NCI-H1436 (cell line): ENCODE measurements at places on chromosomes 7 and 10.

- DNase-seq = no peak
Observed at GRCh38 chr7:55375237-55375636, 10.1 kb downstream of the LANCL2 start.

GRCh38 chr7:47525066-47525623 lies 56.8 kb downstream of the TNS3 start:
- no peak for DNase-seq

- no peak for DNase-seq
Observed at GRCh38 chr7:51457079-51457478, 140.5 kb upstream of the COBL start.

DNA sequence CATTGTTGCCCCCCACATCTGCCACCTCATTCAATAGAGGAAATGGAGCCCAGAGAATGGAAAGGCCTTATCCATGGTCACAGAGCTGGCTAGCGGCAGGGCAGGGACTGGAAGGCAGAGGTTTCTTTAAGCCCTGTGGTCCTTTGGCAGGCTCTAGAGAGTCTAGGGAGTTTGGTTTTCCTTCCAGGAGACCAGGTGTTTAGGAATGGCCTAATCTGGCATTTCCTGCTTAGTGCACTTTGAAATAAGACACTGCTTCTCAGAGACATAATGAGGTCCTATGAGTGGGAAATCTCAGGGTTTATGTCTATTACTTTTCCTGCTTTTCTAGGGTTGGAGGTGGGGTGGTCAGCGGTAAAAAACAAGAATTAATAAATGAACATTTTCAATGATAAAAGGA lies 6.1 kb downstream of the MARVELD1 start:
- no peak for DNase-seq

GRCh38 chr10:16545116-16545736 lies 23.5 kb upstream of the C1QL3 start:
- DNase-seq = no peak

DNA sequence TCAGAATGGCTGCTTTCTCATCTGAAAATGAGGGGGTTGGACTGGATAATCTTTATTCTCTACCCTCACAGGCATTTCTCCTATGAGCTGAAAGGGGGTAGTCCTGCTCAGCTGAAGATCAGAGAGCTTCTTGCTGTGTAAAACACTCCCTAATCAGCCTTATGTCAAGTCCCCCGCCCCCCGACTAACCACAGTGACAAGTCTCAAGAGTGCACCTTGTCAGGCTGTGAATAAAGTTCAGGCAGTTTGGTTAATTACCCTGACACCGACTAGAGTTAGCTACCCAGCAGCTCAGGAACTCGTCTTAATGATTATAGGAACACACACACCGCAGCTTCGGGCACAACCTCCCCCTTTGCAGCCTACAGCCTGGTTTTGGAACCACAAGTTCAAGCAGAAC lies 513.7 kb downstream of the RPS24 start:
- DNase-seq = no peak

DNA sequence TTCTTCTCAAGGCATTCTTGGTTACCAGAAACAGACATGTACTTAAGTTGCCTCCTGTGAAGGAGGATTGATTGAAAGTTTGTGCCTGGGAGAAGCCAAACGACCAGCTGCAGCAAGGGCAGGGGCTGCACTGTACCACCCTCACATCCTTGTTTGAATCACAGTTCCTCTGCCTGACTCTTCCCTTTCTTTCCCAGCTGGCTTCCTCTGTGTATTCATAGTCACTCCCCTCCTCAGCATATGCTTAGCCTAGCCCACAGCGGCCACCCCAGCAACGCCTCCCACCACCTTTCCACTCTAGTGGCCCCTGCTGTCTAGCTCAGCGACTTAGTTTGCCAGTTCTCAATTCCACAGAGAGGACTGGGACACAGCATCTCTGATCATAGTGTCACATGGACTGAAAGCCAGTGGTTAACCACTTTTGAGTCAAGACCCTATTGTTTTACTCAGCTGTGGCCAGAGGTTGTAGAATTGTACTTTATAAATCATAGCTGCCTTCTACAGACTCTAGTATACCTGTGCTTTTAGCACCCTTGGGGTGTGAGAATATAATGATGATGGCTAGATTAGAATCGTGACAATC lies 643.0 kb downstream of the SUGCT start:
- DNase-seq = no peak

DNA sequence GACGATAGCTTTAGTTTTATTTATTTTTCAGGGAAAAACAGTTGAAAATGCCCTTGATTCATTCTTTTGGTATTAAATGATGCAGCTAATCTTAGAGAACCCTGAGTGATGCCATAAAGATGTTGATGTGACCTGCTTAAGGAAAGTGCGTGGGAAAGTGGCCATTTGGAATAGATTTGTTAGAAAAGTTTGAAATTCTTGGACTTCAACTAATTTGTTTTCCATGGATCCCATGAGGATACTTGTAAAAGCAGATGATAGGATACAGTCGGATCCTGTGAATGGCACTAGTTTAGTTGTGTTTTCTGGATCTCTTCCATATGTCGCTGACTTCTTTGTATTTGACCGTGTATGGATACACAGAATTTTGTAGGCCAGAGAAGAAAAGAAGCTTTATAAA lies 69.0 kb downstream of the SEPTIN7 start:
- no peak for DNase-seq

- DNase-seq = peak; percentile 55
Observed at GRCh38 chr7:134514663-134515062, 12.7 kb upstream of the AKR1B10 start.

DNA sequence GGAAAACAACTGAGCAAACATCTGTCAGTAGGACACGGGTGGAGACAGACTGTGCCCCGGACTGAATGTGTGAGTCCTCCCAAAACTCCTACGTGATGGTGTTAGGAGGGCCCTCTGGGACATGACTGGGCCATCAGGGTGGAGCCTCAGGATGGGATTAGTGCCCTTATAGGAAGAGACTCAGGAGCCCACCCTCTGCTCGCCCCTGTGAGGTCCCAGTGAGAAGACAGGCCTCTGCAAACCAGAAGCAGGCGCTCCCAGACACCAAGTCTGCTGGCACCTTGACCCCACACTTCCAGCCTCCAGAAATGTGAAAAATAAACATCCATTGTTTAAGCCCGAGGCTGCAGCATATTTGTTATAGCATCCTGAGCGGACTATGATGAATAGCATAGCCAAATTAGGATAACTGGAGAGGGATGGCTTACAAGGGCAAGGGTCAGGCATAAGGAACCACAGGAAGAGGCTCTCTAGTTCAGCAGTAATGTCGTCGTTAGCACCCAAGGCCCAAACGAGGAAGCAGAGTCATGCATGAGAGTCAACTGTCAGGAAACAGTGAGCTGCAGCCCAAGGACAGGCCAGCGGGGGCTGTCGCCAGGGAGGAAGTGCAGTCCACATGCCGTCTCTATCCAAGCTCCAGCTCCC lies 50.6 kb downstream of the PTPRN2 start:
- DNase-seq = no peak

GRCh38 chr10:43158636-43159035 lies 20.4 kb downstream of the CSGALNACT2 start:
- DNase-seq = no peak

DNA sequence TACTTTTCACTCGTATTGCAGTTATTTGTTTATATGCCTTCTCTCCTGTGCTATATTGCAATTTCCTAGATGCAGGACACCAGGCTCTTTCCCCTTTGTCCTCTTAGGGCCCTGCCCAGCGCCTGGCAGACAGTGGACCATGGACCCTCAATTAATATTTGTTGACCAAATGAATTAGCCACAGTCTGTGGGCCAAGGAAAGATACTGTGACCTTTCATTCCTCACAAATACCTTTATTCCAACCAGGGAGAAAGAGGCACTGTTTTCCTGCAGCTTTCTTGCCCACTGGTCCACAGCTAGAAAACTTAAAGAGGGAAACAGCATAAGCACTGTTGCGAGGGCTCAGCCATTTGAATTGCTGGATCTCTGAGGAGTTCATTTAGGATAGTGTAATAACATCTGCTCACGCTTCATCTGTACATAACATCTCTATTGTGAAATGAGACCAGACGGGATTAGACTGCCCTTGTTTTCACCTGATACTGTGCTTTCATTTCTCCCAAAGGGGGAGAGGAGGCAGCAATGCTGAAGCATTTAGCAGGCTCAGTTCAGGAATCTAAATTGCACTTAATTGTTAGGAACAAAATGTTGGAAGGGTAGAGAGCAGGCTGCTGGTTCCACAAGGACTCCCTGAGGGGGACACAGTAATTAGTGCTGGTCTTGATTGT lies 46.7 kb downstream of the TNS3 start:
- DNase-seq = no peak

DNA sequence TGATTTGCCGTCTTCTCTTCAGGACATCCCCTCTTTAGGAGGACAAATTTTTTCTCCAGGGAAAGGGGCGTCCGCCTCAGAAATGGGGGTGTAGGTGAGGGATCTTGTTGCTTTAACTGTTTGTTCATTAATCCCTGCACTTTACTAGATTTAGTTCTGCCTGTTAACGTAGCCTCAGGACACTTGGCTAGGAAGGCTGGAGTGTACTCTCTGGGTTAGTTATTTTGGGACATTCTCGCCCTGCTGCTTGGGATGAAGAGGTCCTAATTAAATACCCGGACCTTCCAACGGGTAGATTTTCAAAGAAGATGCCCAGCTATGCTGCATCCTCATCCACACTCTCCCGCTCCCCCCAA lies 552 bp upstream of the ZNF365 start:
- no peak for DNase-seq

- DNase-seq = no peak
Observed at GRCh38 chr10:76991621-76992020, 646.0 kb downstream of the KCNMA1 start.

DNA sequence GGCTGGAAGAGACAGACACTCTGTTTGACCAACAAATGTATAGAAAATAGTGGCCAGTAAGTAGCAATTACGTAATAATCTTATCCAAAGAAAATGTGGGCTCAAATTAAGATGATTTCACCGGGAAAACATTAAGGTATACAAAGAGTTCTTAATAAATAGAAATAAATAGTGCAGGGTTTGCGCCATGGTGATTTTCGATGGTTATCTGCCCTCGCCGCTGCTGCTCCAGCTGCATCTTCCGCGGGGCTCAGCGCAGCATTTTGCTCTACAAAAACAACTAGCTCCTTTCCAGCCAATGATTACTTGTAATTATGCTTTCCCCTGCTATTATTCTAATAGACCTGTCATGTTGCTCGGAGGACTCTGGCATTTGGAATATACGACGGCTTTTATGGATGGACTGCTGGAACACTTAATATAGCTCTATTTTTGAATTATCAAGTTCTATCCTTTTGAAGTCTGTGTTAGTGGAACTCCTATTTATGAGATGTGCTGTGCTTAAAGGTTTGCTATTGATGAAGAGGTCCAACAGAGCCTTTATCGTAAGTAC lies 103.8 kb downstream of the BUB3 start:
- peak; percentile 60 for DNase-seq

DNA sequence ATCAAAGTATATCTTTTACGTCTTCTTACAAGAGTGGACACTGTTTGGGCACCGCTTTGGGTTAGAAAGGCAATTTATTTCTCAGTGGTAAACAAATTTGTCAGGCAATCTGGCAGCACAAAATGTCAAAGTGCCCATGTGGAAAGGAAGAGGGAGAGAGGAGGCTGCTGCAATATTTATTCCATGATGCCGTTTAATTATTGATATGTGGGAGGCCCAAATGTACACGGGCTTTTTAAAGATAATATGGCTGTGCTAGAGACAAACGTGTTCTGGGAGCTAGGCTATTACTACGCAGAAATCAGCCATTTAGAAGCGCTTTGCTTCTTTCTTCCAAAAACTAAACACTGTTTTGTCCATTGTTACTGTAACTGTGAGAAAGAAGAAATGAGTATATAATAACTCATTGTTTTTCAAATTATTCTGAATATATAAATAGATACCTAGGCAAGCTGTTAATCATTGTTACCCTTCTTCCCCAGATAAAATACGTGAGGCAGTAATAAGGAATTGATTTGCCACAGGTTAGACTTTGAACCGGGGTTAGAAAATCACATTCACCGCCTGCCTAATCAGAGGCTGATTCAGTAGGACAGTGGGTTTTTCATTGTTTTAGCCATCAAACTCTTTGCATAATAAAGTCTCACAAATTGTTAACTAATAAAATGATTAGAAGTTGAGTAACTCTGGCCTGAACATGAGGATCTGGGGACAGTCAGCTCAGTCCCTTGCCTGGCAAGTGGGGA lies 116.5 kb upstream of the FRMD4A start:
- DNase-seq = no peak

- DNase-seq = peak; percentile 54
Observed at GRCh38 chr7:96080027-96080426, 241.9 kb downstream of the SLC25A13 start.

- DNase-seq = no peak
Observed at GRCh38 chr10:22700489-22700888, 13.9 kb downstream of the PIP4K2A start.

DNA sequence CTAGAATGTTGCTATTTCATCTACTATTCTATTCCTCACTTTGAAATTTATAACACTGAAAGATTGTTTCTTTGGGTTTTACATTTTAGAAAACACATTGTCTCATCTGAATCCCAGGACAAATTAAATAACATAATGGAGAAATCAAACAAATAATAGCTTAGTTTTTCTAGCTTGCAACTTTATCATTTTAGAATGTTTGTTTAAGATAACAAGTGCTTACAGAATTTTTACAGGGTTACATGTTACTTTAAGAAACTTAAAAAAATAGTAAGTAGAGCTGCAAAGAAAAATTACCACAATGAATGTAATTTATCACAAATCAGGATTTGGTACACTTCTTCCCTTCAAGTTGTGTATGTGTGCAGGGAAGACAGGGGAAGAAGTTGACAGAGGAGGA lies 11.3 kb downstream of the CAV2 start:
- no peak for DNase-seq
